Brain microvascular endothelial cell (primary cell): ENCODE measurements at places on chromosomes 13 and 19.

DNA sequence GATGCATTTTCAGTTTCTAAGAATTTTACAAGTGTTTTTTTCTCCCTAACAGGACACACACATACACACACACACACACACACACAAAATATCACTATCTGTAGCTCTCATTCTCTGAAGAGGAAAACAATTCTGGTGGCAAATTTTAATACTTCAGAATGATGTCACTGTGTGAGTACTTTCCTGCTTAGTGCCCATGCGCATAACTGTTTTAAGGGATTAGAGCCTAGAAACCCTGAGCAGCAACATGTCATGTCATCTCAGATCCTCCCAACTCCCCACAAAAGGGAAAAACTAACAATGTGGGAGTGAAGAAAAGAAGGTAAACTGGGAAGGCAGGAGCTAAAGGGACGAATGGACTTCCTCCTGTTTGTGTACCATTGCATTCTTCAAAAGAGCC, 401.2 kb downstream of the SPRY2 start:
- no peak for DNase-seq

- DNase-seq, result no peak
Observed at GRCh38 chr13:99339736-99340397, 32.7 kb upstream of the GPR183 start.

GRCh38 chr13:40087091-40088002, 431.9 kb downstream of the COG6 start:
- DNase-seq, result no peak

GRCh38 chr13:45527699-45528462, 63.1 kb downstream of the COG3 start:
- DNase-seq, result no peak

DNA sequence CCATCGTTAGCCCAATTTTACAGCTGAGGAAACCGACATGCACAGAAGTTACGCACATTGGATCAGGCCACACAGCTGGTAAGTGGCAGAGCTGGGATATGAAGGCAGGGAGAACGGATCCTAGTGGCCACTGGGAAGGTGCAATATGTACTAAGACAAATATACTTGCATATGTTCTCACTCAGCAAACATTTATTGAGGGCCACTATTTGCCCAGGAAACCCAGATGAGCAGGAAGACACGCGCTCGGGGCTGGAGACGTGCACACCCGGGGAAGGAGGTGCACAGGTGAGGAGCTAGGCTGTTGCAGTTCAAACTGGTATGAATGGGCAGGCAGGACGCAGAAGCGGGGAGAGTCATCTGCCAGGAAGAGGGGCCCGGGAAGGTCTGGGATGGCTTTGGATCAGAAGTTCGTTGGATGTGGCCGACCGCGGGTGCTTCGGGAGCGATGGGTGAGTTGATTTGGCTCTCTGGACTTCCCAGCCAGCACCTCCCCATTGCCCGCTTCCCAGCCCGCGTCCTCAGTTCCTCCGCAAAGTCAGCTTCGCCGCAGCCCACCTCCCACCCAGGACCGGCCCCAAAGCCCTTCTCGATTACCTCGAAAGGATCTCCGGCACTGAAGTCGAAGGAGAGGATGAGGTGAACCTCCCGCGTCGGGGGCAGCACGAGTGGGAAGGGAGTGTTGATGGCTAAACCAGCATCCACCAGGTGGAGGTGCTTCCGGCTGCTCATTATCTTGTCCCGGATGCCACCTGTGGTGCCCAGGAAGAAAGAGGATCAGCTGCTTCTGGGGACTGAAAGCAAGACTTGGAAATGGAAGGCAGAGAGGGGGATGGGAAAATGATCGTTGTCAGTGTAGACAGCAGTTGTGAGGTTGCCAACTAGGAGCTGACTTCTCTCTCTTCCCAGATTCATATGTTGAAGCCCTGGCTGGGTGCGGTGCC, 17.8 kb upstream of the CABP5 start:
- DNase-seq, result no peak

DNA sequence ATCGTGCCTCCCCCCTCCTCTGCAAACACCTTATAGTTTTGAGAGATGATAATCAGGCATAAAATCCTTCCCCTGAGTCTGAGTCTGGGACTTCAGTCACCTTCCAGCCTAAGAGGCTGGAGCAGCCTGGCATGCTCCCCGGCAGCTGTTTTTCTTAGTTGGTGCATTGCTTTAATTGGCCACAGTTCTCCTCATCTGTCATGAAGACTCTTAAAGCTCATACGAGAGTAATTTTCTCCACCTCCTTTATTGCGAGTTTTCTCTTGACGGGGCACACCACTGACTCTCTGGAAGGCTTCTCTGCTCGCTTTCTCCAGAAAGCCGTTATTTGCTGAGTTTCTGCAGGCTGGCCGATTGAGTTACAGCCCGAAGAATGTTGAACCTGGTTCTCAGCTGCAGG, 310.5 kb downstream of the ATP8A2 start:
- DNase-seq, result no peak

DNA sequence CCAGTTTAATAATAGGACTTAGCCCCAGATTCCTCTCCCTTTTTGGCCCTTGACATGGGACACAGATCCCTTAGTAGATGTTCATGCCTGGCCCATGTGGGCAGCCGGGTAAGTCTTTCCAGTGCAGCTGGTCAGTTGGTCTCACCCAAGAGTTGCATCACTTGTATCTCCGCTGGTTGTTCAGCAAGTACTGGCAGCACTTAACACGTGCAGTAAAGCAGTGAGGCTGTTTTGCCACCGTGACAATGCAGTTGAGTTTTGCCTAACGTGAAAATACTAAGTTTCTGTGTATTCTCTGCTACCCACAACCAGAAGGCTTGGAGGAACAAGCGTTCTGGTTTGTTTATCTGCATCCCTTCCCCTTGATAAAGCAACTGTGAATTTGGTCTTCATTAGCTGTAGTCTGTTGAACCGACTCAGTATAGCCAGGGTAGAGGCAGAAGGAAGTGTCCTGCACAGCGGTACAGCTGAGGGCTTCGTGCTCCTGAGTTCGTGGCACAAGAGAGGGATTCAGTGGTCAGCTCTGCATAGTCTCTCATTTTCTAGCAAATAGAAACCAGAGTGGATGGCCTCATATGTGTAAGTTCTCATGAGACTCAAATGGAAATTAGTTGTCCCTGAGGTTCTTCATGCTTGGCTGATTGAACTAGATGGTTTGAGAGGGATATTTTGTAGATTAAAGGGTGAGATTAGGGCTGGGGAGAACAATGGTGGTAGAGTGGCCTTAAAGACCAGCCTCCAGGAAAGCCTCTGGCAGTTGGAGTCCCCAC, 50.3 kb downstream of the ARHGEF7 start:
- DNase-seq, result no peak

DNA sequence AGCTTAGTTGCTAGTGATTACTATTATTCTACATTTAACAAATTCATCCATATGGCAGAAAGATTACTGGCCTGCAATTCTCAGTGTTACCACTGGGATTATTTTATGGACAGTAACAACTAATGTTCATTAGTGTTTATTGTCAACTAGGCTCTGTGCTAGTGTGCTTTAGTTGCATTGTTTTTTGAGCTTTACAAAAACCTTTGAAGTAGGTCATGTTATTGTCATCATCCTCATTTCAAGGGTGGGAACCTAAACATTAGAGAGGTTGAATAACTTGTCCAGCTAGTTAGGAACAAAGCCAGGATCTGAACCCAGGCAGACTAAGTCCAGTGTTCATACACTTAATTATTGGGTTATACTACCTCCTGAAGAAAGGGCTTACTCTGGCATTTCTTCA, 27.8 kb upstream of the TDRD3 start:
- DNase-seq, result no peak

DNA sequence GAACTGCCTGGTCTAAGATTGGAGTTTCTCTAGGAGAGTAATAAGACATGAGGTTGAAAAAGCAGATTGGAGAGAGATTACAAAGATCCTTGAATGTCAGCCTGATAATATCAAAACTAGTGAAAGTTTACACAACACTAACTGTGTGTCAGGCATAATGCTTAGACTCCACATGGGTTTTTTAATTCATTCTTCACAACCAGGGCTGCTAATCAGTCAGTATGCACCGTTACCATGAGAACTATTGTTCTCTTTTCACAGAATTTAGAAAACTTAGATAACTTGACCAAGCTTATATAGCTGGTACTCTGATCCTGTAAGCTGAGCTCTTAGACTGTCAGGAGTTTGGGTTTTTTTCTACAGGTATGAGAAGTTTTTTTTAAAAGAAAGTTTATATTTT, 46.6 kb upstream of the TSC22D1 start:
- DNase-seq, result no peak

GRCh38 chr13:79483086-79483706, 2.2 kb downstream of the NDFIP2 start:
- peak; percentile 16 for DNase-seq

GRCh38 chr13:60427285-60427684, 30.3 kb downstream of the TDRD3 start:
- DNase-seq, result no peak

GRCh38 chr19:12723641-12724426, at the start of gene TNPO2:
TNPO2 (minus strand) TSS chr19:12723932; CDS start chr19:12720977, 2,955 bp downstream.
- DNase-seq, result peak; percentile 52
